ENCODE measurements at places on chromosomes 3 and 15.

DNA sequence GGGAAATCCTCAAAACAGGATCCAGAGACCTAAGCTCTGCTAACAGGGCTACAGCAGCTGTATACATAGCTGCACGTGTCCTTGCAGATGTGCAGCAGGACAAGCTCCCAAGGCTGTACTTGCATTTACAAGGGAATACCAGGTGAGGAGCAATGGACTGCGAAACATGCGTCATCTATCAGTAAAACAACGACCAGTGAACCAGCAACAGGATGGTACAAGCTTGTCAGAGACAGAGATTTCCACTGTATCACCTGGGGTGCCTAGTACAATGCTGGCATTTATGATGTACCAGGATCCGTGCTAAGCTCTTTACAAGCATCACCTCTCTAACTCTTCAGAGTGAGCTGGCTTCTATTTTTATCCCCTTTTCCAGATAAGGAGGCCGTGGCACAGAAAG is 227.3 kb downstream of the FOXP1 start:
- peak; percentile 39 for DNase-seq

- DNase-seq = peak; percentile 55
Measured at GRCh38 chr3:139718415-139718814, 40.6 kb upstream of the NMNAT3 start.

GRCh38 chr15:67819636-67820035 is 5.7 kb upstream of the SKOR1 start:
- DNase-seq = no peak

DNA sequence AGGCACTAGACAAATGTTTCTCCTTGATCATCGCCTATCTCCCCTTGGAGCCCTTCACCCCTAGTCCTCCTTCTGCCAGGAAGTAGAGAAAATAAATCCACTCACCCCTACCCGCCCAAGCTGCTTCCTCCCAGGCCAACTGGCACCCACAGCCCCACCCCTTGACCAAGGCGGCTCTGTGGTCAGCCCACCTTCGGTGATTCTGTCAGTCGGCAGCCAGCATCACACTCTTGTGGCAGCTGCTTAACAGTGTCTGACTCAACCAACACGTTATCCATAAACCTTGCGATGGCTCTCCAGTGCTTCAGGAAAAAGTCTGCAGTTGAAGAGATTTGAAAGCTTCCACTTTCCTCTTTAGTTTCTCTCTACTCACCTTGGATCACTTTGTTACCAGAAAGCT is 7.6 kb downstream of the SHF start:
- peak; percentile 89 for DNase-seq
